ENCODE measurements at places on chromosomes 3 and 15.

DNA sequence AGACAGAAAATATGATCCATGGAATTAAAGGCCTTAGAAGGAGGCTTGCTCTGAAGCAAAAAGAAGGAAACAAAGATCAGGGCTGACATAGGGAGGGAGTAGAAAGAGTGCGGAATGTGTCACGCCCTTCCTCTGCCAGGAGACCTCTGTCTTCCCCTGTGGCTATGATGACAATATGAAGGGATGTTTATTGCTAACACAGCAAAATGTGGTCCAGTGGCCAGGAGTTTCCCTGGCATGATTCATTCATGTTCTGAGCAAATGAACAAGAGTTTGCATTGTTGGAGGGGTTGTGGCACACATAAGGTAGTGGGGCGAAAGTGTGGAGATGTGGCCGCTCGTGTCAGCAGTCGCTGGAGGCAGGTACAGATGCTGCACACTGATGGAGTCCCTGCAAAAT, 169.4 kb downstream of the SHQ1 start:
- DNase-seq = no peak

DNA sequence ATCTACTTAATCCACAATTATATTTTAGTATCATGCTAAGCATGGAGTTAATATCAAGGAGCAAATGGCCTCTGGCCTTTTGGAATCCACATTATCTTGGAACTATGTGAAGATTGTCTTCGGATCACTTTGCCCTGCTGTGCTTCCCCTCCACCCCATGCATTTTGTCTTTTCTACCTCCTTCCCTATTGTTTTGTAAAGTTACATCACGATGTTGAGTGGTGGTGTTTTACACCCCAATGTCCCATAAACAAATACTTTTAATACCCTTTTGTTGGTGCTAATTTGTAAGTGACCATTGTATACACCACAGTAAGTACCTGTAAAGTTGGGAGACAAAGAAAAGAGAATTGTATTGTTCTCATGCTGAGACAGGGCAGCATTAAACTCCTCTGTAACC, 258.4 kb upstream of the ZNF717 start:
- no peak for DNase-seq

DNA sequence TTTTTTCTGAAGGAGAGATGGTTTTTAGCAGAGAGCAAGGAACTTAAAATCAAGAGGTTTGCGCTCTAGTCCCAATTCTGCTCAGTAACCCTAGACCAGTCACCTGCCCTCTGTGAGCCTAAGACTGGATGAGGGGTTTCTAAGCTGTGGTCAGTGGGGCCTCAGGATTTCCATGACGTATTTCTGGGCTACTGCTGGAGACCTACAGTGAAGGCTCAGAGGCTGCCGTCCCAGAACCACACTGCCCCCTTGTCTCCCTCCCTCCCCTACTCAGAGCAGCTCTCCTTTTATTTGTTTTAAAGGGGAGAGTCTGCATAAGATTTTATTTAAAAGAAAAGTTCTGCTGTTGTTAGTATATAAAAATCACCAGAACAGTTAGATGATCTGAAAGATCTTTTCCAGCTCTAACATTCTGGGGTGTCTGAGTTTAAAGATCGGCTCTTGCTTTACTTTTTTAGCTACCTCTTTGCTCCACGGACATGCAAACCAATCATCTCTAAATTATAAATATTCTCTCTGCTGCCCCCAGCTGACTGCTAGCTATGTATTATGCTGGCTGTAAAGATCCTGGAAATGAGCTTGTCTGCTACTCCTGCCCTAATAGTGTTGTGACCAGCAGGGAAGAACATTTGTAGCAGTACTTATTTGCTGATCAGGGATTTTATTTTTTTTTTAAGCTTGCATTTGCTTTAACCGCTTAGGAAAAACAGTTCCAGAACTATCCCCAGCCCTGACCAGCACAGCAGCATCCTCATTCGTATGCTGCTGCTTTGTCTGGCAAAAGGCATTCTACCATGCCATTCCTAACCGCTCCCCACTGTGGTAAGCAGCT, 28.6 kb upstream of the NDUFB4 start:
- DNase-seq = peak; percentile 77

GRCh38 chr3:132789959-132790358, 67.8 kb upstream of the NPHP3 start:
- peak; percentile 13 for DNase-seq

DNA sequence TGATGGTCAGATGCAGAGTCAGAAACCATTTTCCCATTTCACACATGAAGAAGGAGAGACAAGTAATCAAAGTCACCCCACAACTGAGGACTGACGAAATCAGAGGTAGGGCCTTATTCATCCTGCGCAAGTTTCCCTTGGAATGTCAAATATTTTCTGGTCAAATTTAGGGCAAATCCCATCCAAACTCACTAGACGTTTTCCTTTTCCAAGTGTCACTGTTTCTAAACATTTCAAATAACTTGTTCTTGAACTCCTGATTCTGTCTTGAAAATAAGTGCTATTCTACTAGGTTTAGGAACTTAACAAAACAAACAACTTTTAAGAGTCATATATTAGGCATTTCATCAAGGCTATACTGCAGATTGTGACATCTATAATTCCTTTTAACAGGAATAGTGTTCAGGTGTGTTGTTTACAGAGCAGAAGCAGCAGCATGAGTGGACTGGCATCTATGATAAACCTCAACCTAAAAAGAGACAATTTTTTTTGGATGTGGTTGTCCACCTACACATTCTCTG, 40.7 kb downstream of the SUMF1 start:
- no peak for DNase-seq

DNA sequence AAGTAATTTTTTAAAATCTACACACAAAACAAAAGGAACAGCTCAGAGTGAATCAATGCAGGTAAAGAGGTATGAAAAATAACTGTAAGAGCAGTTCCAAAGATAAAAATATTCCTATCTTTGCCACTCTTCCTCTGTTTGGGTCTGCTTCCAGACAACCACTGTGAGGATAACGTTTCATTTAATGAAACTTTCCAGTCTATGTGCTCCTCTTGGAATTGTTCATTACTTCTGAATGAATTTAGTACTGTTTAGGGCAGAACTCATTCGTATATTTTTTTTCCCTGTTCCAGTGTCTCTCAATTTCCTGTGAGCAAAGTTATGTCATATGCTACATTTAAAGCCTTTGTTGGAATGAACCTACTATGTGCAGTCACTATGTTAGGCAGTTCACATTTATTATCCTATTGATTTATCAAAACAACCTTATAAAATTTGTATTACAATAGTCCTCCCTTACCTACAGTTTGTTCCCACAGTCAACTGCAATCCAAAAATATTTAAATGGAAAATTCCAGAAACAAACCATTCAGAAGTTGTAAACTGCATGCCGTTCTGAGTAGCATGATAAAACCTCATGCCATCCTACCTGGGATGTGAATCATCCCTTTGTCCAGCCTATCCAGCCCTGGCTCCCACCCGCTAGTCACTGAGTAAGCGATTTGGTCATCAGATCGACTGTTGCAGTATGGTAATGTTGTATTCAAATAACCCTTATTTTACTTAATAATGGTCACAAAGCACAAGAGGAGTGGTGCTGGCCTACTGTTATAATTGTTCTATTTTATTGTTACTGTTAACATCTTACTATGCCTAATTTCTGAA, 98.1 kb downstream of the TMCC1 start:
- DNase-seq = no peak

GRCh38 chr3:172244011-172244410, 204.2 kb downstream of the GHSR start:
- DNase-seq = no peak

DNA sequence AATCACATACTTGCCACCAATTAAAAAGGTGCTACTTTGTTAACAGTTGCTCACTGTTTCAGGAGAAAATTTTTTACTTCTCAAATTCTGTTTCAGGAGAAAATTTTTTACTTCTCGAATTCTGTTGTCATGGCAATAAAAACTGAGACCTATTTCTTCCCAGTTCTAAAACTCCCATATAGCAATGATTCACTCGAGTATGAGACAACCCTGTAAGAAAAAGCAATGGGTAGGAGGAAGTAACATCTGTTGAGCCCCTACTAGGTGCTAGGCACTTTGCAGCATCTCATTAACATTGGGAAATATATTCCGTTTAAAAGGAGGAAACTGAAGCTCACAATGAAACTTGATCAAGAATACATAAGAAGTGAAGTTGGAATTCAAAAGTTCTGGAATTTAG, 35.1 kb upstream of the IGSF11 start:
- DNase-seq = no peak

DNA sequence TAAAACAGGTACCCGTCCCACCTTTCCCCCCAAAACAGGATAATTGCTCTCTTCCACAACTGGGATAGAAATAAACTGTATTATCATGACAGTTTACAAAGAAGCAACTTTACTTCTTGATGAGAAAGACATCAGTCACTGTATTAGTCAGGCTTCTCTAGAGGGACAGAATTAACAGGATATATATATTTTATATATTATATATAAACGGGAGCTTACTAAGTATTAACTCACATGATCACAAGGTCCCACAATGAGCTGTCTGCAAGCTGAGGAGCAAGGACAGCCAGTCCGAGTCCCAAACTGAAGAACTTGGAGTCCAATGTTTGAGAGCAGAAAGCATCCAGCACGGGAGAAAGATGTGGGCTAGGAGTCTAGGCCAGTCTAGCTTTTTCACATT, 18.4 kb upstream of the PLSCR4 start:
- no peak for DNase-seq

DNA sequence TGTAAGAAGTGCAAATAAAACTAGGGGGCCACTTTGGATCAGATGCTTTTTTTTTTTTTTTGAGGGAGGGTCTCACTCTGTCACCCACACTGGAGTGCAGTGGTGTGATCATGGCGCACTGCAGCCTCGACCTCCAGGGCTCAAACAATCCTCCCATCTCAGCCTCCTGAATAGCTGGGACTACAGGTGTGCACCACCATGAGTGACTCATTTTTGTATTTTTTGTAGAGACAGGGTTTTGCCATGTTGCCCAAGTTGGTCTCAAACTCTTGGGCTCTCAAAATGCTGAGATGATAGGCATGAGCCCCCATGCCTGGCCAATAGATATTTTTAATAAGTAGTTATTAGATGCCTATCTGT, 20.8 kb downstream of the CCR1 start:
- no peak for DNase-seq

All from NCI-H82 (cell line).